Tibial nerve (tissue), 4 donors: ENCODE measurements at places on chromosomes 1 and 21.
A peak's percentile ranks its signal among the peaks of the same experiment; 100 is the strongest.

- peak; percentile 21 for DNase-seq
Observed at GRCh38 chr1:40344597-40344996, 27.5 kb upstream of the COL9A2 start.

DNA sequence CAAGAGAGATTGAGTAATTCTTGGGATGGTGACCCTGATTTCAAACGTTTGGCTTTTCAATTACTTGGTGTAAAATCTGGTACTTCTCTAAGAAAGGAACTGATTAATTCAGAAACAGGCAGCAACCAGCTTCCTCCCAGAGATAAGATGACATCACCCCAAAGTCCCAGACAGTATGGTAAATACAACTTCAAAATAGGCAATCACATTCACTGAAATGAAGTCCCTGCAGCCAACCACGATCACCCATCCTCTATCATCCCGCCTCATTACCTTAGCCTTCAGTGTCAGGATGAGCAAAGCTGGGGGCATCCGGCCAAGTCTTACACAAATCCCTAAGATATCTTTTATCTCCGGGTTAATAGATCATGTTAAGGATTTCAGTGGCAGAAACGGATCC is 26.4 kb upstream of the RUNX1 start:
- DNase-seq, result peak; percentile 22

GRCh38 chr1:228799924-228800323 is 64.6 kb downstream of the RHOU start:
- no peak for DNase-seq

DNA sequence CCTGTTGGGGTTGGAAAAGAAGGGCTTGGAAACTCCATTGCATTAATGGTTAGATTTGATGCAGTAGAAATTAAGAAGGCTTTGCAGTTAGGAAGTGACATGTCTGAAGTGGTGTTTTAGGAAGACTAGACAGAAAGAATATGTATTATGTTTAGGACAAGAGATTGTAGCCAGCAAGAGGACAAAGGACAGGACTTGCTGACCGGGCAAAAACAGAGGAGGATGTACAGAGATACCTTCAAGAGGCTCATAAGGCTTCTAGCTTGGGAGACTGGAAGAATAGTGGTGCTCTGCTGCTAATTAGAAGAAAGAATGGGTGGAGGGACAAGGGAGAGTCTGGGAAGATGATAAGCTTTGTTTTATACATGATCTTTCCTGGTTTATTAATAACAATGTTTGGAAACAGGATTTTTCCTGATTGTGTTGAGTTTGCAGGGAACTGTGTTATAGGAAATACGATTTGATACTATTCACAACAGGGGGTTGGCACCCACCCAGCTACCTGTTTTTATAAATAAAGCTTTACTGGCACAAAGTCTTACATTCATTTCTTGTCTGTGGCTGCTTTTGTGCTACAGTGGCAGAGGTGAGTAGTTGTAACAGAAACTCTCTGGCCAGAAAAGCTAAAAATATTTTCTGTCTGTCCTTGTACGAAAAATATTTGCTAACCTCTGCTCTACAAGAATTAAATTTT is 37.1 kb upstream of the TMCO2 start:
- DNase-seq, result no peak

DNA sequence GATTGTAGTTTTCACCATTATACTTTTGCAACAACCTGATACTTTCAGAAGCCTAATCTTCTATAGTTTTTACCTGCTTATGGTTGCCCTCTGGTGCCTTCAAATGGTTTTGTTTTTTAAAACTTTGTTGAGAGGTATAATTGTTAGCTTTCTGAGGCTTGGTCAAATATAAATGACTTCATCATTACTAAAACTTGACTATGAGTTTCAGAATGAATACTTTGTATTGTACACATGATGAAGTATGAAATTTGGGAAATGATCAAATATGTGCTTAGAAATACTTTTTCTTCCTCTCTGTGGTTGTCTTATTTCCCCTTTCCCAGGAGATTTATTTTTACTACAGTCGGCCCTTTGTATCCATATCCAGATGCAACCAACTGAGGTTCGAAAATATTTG is 151.8 kb upstream of the B3GALT2 start:
- DNase-seq, result no peak

GRCh38 chr1:72399807-72400206 is 117.5 kb upstream of the NEGR1 start:
- no peak for DNase-seq

- DNase-seq, result no peak
Observed at GRCh38 chr21:46115441-46116188, 17.7 kb downstream of the COL6A2 start.

- peak; percentile 36 for DNase-seq
Observed at GRCh38 chr1:53739109-53739681, at the start of gene GLIS1. Gene GLIS1 (minus strand): TSS chr1:53739164. CDS start chr1:53738064, 1,100 bp downstream.

DNA sequence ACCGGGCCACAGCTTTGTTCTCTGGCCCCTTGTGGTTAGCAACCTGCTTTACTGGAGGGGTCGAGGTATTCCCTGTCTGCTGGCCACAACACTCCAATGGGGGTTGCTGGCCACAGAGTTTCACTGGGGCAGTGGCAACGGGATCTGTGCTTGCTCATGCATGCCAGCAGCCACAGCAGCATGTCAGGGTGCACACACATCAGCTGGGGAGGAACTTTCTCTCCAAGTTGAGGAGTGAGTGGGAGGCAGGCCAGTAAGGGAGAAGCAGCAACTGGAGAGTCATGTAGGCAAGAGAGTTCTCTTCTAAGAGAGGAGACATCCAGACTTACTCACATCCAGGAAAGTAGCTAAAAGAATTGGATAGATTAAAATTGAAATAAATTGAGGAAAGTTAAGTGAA is 38.0 kb downstream of the SAMD13 start:
- DNase-seq, result no peak

DNA sequence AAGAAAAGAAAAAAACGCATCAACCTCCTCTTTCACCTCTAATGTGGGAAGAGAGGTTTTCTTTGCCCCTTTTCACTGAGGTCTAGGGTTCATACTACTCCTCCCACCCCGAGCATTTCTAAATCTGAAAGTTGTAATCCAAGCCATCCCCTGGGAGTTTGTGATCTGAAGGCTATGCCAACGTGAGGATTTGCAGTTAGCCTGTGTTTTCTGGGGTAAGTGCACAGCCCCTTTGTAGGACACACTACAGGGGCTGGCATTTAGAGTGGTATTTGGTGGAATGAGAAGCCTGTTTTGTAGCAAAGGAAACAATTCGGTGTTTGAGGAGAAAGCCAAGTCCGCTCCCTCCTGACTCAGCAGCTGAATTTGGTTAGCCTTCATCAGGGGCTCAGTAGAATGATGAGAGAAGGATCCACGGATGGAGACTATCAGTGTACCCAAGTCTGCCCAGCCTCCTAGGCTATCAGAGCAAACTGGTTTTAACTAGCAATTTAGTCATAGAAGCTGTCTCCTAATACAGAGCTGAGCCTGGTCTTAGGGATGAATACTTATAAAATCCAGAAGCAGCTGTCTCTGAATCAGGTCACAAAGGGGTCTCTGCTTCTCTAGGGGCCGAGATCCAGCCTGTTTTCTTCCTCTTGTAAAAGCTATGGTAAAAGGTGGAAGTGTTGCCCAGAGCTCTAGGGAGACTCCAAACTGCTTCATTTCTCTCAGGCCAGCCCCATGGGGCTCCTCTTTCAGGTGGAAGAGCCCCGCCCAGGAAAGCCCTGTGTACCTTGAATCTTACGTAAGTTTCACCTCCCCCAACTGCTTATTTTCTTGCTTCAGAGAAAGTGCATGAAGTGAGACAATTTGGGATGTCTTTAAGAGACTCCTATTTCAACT is 2.1 kb downstream of the PCP4L1 start:
- DNase-seq, result no peak

DNA sequence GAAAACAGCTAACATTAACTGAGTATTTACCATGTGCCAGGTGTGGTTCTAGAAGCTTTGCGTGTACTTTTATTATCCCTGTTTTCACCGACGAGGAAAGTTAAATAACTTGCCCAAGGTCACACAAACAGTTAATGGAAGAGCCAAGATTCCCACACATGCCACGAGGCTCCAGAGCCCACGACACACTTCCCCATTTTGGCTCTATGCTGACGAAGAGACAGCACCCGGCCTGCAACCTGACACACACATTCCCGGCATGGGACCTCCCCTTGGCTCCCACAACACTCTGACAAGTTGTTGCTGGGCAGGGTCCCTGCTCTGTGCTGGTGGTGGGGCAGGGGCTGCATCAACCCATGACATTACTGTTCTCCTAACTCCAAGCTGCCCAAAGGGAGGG is 52.8 kb downstream of the RAP1GAP start:
- no peak for DNase-seq

- no peak for DNase-seq
Observed at GRCh38 chr21:45043541-45044020, 30.8 kb upstream of the ADARB1 start.

DNA sequence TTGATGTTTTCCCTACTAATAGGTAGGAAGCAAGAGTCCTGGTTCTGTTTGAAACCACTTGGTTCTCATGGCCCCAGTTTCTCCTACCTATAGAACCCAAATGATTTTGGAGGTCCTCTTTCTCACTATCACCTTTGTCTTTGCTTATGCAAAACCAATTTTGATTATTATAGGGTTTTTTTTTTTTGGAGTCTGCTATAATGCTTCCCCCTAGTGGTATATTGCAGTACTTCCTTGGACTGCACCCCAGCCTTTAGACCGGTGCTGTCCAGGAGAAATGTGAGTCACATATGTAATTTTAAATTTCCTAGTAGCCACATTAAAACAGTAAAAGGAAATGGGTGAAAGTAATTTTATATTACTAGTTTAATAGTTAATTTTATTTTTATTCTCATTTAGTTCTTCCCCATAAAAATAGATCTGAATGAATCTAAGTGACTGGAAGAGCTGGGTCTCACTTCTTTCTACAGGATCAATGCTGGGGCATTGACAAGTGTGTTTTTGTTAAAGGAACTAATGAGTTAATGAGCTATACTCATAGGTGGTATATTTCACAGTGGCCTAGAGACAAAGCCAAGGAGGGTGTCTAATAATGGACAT is 10.6 kb downstream of the FCMR start:
- peak; percentile 73 for DNase-seq

DNA sequence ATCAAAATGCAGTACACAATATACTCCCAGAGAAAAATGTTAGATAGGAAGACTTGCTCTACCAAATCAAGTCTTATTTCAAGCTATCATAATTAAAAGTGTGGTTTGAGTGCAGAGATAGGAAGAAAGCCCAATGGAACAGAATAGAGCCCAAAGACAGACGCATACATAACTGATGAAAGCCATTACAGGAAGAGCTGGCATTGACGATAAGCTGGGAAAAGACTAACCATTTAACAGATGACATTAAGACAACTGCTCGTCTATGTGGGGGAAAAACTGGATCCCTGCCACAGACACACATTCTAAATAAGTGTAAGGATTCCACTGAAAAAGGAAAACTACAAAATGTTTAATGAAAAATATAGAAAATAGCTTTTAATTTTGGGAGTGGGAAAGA is 85.5 kb downstream of the NGF start:
- DNase-seq, result no peak

DNA sequence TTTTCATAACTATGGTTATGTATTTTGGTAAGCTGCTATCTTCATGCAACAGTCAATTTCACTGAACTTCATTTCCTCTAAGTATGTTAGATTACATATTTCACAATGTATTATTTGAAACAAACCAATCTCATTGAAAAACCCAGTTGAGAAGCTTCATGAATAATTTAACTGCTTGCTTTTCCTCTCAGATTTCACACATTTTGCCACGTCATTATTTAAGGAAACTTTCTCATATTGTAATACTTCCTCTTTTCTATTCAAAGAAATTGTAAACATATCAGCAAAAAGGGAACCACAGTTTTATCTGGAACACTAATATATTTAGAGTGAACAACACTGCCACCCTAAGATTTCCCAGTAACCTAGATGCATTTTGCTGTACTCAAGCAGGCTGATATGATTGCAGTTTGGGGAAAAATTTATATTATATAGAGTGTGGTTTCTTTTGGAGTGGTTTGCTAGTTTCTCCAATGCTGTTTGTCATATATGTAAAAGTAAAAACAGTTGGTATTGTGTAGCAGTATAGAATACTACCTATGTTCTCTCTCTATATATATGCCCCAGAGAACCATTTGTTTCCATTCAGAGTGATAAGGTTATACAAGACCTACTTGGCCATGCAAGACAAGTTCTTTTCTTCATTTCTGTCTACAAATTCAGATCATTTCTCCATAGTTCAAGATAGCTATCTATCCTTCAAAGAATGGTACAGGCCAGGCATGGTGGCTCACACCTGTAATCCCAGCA is 28.4 kb upstream of the AHCTF1 start:
- DNase-seq, result no peak

GRCh38 chr1:107277022-107277421 is 136.2 kb downstream of the NTNG1 start:
- no peak for DNase-seq

DNA sequence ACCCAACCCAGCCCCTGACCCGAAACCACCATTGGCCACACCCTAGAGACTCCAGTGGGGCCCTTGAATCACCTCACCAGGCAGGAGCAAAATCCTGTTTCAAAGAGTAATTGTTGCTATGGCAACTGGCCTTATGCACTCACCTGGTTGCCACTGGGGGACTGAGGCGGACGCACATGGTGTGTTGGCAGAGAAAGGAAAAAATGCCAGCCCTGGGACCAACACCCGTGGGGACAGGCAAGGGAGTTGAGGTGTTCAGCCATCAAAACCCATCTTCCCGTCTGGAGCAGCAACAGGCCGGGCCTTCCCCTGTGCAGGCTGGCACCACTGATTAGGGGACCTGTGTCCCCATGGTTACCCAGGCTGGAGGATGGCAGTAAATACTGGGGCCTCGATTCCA is 395.8 kb upstream of the VAMP3 start:
- DNase-seq, result no peak

GRCh38 chr21:35791541-35792325 is 268.6 kb downstream of the SETD4 start:
- DNase-seq, result no peak

- no peak for DNase-seq
Observed at GRCh38 chr1:212561501-212561931, 47.0 kb upstream of the ATF3 start.

- no peak for DNase-seq
Observed at GRCh38 chr1:183636783-183637182, 1.2 kb upstream of the ARPC5 start.
